ENCODE measurements at places on chromosomes 1 and 21.

DNA sequence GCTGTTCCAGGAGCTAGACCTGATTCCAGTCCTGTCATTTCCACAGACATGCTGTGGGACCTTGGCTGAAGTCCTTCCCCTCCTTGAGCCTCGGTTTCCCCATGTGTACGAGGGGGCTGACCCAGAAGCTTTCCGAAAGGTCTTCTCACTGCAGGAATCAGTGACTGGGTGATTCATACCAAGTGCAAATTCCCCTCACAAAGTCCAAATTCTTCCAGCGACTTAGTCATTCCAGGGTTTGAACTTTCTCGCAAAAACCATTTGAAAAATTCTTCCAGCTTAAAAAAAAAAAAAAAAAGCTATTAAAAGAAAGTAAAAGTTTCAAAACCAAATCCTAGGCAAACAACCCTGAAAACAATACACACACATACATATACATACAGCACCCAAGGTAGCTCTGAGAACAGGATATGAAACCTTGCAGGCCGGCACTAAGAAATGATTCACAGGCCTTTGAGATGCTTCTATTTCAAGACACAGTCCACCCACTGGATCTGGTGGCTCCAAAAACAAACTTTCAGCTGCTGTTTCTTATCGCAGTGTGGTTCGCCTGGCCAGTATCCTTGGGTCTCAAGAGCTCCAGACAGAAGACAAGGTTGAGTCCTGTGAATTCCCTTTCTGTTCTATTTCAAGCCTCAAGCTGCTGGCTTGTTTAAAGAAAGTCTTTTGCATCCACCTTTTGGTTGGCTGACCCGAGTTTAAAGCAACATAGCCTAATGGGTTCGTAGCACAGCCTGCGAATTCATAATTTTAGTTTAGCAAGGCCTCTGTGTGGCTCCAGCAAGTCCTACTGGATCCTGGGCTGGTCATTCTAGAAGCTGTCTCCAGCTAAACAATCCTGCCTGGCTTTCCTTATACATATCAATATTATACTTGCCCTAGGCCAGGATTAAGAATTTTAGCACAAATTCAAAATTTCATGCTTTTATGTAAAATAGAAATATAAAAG is 18.0 kb upstream of the ID3 start:
- DNase-seq: no peak

- DNase-seq: no peak
These were observed 18.0 kb downstream of the RNF223 start for GRCh38 chr1:1055841-1056736.

GRCh38 chr1:103177108-103177775 is 68.9 kb upstream of the COL11A1 start:
- DNase-seq: no peak

DNA sequence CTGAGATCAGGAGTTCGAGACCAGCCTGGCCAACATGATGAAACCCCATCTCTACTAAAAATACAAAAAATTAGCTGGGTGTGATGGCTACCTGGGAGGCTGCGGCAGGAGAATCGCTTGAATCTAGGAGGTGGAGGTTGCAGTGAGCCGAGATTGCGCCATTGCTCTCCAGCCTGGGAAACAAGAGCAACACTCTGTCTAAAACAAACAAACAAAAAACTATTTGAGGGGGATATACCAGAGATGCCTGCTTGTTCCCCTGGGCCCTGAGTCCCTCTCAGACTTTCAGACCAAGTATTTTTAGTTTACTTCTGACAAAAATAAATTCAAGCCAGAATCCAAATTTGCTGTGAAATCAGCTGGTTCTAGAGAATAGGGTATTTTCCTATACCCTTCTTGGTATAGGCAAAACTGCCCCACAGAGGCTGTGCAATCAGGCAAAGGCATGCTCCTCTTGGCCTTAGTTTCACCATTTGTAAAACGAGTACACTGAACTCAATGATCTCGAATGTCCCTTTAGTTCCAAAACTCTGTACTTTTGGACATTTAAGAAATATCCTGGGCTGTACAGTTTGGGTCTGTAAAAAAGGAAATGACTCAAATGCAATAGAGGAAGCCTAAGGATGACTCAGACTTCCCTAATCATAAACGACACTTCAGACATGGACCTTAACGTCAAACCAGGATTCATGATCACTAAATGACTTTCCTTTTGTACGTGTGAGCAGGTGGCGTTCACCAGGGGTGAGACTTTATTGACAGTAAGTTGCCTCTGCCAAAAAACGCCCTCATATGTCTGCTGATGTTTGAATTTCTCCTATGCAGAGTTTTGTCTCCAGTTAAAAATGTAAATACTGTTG is 16.1 kb downstream of the ENSA start:
- peak; percentile 92 for DNase-seq

DNA sequence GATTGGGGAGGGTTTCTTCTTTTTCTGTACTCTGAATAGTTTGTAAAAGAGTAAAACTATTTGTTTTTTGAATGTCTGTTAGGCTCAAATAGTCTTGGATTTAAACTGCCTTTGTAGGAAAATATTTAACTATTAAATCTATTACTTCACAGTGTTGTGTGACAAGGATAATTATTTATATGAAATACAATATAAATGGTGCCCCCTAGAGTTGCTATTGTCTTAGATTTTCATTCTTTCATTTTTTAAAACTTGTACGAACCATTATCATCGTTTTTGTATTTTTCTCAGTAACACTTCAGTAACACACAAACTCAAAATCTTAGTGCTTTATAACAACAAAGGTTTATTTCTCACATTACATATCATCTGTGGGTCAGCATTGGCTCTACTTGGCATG is 37.4 kb downstream of the C1orf185 start:
- DNase-seq: no peak

- no peak for DNase-seq
These were observed 1.1 kb downstream of the LRRC8C start for GRCh38 chr1:89633800-89634625.

DNA sequence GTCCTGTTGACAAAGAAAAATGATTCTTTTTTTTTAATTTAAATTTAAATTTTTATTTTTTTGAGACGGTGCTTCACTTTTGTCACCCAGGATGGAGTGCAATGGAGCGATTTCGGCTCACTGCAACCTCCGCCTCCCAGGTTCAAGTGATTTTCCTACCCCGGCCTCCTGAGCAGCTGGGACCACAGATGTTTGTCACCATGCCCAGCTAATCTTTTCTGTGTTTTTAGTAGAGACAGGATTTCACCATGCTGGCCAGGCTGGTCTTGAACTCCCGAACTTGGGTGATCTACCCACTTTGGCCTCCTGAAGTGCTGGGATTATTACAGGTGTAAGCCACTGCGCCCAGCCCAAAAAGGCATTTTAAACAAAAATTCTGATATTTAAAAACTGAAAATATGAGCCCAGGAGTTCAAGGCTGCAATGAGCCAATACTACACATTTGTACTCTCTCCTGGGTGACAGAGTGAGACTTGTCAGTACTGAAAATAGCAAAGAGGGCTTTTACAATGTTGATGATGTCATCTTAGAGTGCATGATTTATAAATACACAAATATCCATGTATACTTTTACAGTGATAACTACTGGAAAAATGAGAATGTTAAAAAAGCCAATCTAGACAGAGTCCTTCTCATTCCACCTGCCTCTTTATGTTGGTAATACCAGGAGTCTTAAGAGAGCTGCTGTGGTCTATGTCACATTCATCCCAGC is 56.0 kb upstream of the STUM start:
- no peak for DNase-seq

DNA sequence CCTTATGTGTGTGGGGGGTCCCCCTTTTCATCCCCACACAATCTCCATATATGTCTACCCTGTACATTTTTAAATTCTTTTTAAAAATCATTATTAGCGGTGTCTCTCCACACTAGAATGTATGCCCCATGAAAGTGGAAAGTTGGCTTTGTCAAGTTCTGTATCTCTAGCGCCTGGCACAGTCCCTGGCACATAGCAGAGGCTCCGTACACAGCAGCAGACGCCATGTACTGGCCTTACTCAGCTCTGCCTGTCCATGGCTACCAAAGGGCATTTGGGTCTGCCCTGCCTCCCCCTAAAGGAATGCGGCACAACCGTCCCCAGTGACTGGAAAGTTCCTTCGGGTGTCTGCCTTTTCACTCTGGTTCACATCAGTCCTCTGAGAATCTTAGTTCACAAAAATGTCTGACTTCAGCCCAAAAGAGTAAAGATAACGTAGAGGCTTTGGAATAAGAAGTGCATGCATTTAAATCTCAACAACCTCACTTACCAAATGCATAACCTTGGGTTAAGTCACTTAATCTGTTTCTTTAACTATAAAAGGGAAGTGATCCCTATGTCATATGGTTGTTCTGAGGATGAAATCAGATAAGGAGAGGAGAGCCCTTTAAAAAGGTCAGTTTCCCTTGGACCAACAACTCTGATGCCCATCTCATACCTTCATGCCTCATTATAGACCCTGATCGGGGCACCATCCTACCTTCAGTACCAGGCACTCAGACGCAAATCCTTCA is 61.1 kb downstream of the CD46 start:
- no peak for DNase-seq

DNA sequence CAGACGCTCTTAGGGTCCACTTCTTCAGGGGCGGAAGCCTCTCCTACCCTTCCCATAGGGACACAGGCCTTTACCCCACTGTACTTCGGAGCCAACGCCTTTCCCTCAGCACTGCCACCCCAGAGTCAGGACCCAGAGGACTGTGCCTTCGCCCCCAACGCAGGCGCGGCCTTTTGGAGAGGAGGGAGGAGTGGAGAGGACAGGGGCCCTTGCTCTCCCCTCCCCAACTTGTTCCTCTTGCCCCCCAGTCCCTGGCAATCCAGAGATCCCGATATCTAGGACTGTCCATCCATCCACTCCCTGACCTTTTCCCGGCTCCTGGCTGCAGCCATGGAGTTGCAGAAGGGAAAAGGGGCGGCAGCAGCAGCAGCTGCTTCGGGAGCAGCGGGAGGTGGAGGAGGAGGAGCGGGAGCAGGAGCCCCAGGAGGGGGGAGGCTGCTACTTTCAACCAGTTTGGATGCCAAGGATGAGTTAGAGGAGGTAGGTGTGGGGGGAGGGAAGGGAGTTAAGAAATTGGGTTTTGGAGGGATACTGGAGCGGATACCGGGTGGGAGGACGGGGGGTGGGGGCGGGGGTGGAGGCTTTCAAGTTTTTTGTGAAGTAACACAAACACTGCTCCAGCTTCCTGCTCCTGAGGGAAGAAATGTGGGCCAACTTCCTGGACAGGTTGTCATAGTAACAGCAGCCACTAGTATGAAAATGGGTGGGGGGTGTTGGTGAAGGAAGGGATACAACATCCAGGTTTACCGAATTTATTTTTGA is 636 bp downstream of the INTS3 start:
- DNase-seq: peak; percentile 66

- no peak for DNase-seq
These were observed 3.9 kb upstream of the TP53BP2 start for GRCh38 chr1:223849352-223850254.

- peak; percentile 95 for DNase-seq
These were observed 27.9 kb downstream of the OVAAL start for GRCh38 chr1:180586671-180587155.

DNA sequence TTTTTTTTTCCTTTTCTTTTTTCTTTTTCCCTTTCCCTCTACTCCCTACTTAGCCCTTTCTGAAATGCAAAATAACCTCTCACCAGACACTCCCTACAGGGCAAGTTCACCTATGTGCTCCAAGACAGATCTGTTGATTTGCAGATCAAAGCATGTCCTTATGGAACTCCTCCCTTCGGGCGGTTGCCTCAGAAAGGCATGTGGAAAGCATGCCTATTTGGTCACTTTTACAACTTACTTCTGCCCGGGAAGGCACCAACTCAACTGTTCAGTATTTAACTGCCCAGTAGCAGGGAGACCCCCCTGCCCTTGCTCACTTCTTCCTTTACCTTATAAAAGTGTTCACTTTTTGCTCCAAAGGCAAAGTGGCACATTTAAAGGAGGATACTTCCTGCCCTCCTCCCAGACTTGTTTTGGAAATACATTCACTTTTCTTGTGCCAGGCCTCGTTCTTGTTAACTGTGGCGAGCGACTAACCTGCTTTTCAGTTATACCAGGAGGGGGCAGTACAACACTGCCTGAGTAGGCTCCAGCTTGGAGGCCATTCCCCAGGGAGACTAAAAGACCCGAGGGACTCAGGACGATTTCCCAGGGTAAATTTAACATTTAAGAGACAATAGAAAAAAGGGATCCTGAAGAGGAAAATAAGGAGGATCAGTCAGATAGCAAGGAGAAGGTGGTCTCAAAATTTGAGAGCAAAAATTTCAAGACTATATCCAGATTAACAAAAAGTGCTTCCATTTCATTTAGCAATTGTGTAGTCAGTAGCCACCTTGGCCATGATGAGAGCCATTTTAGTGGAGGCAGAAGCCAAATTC is 12.3 kb upstream of the SLAMF7 start:
- DNase-seq: peak; percentile 48

DNA sequence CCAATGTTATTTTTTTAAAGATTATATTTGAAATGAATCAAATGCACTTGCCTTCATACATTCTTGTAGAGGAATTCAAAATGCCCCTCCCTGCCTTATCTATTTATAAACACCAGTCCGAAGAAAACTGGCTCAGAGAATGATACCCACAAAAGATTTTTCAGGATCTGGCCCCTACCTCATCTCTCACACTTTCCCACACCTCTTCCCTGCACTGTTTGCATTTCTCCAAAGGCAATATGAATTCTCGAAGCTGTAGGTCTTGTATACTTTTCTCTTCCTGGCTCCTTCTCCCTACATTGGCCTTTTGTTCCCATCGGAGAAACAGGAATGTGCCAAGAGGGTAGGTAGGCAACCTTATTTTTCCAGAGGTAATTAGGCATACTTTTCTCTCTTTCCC is 12.0 kb upstream of the CCDC190 start:
- no peak for DNase-seq

DNA sequence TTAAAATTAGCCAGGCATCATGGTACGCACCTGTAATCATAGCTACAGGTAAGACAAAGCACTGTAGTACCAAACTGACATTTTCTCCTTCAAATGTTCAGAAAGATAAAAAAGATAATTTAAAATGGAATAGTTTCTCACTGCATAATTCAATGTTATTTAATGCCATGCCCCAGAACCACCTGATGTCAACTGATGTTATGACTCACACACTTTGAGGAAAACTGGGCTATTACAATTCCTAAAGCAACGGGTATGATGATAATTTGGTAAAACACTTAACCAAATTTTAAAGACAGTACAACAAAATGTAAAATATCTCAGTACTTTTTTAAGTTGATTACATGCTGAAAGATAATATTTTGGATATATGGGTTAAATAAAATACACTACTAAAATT is 22.9 kb upstream of the PLEKHO1 start:
- no peak for DNase-seq

DNA sequence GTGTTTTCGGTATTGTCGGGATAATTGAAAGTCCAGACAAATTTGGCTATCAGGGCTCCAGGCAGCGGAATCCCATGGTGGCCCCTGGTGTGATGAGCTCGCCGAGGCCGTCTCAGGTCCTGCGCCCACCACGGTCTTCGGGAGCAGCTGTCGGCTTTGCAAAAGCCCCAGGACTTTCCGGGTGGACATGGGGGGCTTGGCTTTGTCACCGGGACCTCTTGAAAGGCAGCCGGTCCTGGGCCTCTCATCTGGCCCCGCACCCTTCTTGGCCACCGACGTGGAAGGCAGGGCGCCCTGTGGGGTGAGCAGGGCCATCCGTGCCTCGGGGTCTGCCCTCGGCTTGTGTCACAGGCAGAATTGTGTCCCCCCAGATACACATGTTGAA is 87.1 kb upstream of the ACTRT2 start:
- no peak for DNase-seq

- DNase-seq: no peak
These were observed 3.6 kb upstream of the SMPDL3B start for GRCh38 chr1:27931184-27931583.

- no peak for DNase-seq
These were observed 588.1 kb downstream of the KIF26B start for GRCh38 chr1:245742896-245743295.
